Activated CD8-positive, alpha-beta memory T cell treated with anti-CD3 and anti-CD28 coated beads for 24 hours (primary cell): ENCODE measurements at places on chromosomes 1 and 21.
A peak's percentile ranks its signal among the peaks of the same experiment; 100 is the strongest.

GRCh38 chr1:204255225-204255624 is 41.4 kb upstream of the GOLT1A start:
- no peak for DNase-seq

- DNase-seq, result no peak
These were observed 156.2 kb upstream of the SPAG17 start for GRCh38 chr1:118340928-118341910.

DNA sequence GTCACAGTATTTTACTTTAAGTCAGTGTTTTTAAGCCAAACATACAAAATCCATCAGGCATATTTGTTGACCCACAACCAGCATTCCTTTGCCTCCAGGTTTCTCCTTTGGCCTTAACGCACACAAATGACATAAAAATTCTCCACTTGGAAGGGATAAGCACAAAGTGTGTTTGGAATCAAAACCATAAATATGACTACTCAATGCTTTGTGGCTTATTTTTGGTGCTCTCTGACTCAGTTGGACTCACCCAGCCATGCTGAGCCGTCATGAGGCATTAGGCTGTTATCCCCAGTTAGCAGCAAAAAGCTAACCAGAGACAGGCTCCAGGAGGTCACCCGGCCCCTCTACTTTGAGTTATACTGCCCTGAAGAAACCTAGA is 948 bp downstream of the PRUNE1 start:
- DNase-seq, result no peak

- no peak for DNase-seq
These were observed 286.5 kb downstream of the NFIA start for GRCh38 chr1:61368876-61369275.

- no peak for DNase-seq
These were observed 313.0 kb downstream of the PLPP3 start for GRCh38 chr1:56266359-56266758.

- DNase-seq, result no peak
These were observed 10.9 kb upstream of the RWDD3 start for GRCh38 chr1:95223110-95223509.

- no peak for DNase-seq
These were observed 145.5 kb downstream of the TIAM1 start for GRCh38 chr21:31198575-31198974.

- DNase-seq, result no peak
These were observed 322.8 kb downstream of the TGFB2 start for GRCh38 chr1:218667781-218668516.

- no peak for DNase-seq
These were observed 38.4 kb upstream of the CDC42BPA start for GRCh38 chr1:227356620-227357146.

- no peak for DNase-seq
These were observed 6.5 kb downstream of the S100A9 start for GRCh38 chr1:153364156-153364555.

- DNase-seq, result no peak
These were observed 12.5 kb downstream of the ADORA1 start for GRCh38 chr1:203139976-203140475.

DNA sequence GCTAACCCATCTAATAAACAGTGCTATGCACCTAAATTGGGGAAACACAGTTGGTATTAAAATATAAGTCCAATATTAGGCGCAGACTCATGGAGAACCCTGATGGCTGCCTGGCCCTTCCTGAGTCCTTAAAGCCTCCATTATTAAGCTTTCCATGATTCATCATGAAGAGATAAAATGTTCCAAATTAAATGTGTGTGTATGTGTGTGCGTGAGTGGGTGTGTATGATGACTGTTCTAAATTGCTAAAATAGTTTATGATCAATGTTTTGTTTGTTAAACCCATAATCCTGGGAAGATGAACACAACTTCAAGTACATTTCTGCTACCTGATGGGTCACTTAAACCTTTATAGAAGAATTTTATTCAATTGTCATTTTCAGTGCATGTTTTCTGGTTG is 6.3 kb upstream of the RBBP5 start:
- no peak for DNase-seq

DNA sequence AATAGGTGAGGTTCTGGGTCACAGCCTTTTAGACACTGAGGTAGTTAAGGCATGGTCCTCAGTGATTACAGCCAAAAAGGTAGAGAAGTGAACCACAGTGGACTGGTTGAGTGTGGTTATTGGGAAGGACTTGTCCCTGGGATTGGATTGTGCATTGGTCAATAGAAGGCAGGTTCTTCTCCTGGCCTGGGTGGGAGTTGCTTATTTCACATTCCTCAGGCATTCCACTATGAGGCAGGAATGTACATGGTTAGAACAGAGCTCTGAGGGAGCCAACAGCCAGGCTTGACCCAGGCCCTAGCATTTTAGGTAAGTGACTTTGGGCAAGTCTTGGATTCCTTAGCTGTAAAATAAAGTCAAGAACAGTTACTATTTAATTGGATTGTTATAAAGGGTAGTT is 97.9 kb upstream of the MARK1 start:
- no peak for DNase-seq

DNA sequence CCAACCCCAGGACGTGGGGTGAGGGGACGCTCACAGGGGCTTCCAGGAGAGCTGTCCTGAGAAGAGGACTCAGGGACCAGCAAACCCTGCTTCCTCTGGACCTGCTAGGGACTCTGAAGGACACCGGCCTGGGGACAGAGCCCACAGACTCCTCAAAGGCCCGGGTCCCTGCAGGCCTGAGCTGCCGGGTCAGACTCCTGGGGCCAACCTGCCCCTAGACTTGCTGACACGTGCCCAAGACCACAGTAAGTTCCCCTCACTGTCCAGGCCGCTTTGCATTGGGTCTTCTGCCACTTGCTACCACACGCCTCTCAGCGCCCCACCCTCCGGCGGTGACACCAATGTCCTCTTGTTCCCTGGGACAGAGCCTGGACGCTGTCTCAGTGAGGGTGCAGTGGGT is 106.6 kb upstream of the IFFO2 start:
- no peak for DNase-seq

- DNase-seq, result peak; percentile 59
These were observed 262.5 kb upstream of the B3GALT2 start for GRCh38 chr1:193448682-193449461.

GRCh38 chr1:91846007-91846638 is 39.8 kb downstream of the TGFBR3 start:
- DNase-seq, result no peak

- no peak for DNase-seq
These were observed 1538.3 kb downstream of the NCAM2 start for GRCh38 chr21:22536509-22536908.

GRCh38 chr1:34270181-34270580 is 93.5 kb downstream of the C1orf94 start:
- no peak for DNase-seq

GRCh38 chr21:27329255-27329851 is 362.5 kb upstream of the ADAMTS5 start:
- no peak for DNase-seq

DNA sequence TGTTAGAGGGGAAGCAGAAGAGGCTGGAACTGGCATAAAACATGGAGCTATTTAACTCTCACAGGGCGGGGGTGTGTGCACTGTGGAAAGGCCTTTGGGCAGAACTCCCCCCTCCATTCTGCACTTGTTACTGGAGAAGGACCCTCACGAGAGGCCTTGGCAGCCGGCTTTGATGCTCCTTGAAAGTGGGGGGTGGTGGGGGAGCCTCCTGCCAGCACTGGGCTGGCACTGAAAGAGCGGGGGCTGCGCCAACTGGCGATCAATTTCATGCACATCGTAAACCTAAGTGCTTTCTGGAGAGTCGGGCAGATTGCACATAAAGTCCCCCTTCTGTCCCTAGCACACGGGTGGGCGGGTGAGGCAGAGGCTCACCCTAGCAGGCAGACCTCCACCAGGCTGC is 28.9 kb downstream of the FOXO6 start:
- no peak for DNase-seq

DNA sequence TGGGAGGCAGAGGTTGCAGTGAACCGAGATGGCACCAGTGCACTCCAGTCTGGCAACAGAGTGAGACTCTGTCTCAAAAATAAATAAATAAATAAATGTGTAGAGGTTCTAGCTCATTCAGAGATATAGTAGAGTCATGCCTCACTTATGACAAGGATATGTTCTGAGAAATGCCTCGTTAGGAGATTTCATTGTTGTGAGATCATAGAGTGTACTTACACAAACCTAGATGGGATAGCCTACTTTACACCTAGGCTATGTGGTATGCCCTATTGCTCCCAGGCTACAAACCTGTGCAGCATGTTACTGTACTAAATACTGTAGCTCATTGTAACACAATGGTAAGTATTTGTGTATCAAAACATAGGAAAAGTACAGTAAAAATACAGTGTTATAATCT is 155.3 kb upstream of the JUN start:
- DNase-seq, result no peak

DNA sequence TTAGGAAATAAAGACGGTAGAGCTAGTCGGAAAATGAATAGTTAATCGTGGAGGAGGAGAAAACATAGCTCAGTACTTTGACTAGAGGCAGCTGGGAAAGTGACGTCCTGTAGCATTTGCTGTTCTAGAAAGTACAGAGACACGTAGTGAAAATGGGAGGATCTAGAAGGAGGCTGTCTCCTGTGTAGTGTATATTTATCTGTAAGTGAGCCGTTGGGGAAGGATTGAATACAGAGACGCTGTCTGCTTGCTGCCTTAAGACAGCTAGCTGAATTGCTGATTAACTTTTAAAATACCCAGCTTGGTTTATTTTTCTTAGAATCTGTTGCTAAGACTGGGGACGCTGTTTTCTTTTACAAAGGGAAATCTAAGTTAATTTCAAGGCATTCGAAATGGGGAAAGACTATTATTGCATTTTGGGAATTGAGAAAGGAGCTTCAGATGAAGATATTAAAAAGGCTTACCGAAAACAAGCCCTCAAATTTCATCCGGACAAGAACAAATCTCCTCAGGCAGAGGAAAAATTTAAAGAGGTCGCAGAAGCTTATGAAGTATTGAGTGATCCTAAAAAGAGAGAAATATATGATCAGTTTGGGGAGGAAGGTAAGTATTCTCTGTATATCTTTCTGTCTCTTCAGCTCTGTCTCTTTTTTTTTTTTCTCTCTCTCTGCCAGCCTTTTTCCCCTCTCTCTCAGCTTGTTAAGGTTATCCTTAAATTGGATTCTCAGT is at the start of gene DNAJB4:
Gene DNAJB4 (plus strand): TSS at position 221 of the 729 bp plus-strand sequence. CDS start 172 bp downstream, at position 393.
- DNase-seq, result no peak

DNA sequence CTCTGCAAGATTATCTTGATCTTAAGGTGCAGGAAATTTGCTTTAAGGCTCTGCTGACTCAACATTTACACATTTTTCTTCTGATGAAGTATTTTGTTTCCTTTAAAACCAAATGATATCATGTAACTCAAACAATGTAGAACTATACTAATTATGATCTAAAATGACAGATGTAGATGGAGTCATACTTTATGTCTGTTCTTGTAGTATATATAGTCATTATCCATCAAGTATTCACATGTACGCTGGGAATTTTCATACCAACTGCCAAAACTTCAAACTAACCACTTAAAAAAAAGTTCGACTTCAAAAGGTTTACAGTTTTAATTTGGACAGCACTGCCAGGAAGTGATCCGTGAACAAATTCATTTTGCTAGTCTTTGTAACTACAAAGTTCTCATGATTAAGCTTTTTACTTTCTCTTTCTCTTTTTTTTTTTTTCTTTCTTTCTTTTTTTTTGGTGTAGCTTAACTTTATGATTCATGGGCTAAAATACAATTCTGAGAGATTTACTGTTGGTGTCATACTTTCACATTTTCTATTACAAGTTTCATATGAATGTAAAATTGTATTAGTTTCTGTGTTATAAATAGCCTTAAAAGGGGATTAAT is 509.0 kb upstream of the CXADR start:
- DNase-seq, result no peak

DNA sequence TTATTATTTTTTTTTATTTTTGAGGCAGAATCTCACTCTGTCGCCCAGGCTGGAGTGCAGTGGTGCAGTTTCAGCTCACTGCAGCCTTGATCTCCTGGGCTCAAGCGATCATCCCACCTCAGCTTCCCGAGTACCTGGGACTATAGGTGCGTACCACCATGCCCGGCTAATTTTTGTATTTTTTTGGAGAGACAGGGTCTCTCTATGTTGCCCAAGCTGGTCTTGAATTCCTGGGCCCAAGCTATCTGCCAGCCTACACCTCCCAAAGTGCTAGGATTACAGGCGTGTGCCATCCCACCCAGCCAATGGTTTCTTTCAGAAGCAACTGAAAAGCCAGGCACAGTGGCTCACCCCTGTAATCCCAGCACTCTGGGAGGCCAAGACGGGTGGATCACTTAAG is 2.3 kb downstream of the KRTCAP2 start:
- peak; percentile 32 for DNase-seq

GRCh38 chr1:110538075-110538474 is 19.1 kb upstream of the KCNA10 start:
- no peak for DNase-seq

GRCh38 chr1:92126088-92126487 is 45.9 kb downstream of the BTBD8 start:
- DNase-seq, result no peak

DNA sequence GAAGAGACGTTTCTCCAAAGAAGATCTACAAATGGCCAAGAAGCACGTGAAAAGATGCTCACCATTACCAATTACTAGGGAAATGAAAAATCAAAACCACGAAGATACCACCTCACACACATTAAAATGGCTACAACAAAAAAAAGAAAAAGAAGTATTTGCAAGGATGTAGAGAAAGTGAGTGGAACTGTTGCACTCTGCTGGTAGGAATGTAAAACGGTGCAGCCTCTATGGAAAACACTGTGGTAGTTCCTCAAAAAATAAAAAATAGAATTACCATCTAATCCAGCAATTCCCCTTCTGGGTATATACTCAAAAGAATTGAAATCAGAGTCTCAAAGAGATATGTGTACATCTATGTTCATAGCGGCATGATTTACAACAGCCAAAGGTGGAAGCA is 115.4 kb upstream of the EDN2 start:
- no peak for DNase-seq

- DNase-seq, result no peak
These were observed 23.1 kb upstream of the TNFRSF1B start for GRCh38 chr1:12143631-12144155.

GRCh38 chr1:41681331-41682098 is 197.0 kb upstream of the EDN2 start:
- no peak for DNase-seq

GRCh38 chr1:150772326-150772725 is 6.7 kb upstream of the CTSS start:
- no peak for DNase-seq

DNA sequence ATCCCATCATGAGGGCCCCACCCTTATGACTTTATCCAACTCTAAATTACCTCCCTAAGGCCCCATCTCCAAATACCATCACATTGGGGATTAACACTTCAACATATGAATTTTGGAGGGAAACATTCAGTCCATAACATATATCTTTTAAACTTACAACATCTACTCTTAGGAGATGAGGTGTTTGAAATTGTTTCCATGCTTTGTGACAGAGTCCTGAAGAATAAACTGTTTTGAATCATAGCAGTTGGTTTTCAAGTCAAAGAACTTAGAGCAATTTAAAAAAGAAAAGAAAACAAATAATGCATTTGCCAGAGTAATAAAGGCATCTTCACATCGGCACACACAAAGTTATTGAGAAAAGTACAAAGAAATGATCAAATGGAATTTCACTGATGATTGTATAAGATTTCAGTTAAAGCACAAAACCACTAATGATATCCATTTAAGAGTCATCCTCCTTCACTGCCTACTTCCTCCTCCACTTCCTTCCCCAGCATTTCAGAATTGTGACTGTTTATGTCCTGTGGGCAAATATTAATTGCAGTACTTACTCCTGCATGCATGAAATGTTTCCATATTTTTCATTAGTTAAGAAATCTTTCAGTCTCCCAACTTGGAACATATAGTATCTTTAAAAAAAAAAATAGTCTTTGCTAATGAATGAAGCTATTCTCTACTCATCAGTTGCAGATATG is 202.0 kb downstream of the LRRC40 start:
- DNase-seq, result no peak
